IMR-90 (cell line): ENCODE measurements at places on chromosomes 1 and 21.

GRCh38 chr1:221031458-221032203, 152.4 kb downstream of the HLX start:
- H3K27me3 ChIP-seq: no peaks in the 10 kb centered on the region
- no peaks in the 10 kb centered on the region for H3K36me3 ChIP-seq
- no peak overlapping the region for H3K27ac ChIP-seq
- peak; percentile 19 for DNase-seq

DNA sequence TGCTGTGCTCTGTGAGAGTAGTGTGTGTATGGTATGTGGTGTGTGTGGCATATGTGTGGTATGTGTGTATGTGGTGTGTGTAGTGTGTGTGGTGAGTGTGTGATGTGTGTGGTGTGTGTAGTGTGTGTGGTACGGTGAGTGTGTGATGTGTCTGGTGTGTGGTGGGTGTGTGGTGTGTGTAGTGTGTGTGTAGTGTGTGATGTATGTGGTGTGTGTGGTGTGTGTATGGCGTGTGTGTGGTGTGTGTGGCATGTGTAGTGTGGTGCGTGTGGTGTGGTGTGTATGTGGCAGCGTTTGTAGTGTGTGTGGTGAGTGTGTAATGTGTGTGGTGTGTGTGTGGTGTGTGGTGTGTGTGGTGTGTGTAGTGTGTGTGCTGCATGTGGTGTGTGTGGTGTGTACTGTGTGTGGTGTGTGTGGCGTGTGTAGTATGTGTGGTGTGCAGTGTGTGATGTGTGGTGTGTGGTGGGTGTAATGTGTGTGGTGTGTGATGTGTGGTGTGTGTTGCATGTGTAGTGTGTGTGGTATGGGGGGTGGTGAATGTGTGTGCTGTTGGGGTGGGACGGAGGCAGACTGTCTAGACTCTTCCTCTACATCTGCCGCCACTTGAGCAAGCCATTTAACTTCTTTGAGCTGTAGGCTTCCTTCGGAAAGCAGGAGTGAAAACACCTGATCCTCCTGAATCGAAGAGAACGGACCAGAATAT, 33.5 kb downstream of the GPA33 start:
- no peak overlapping the region for H3K27ac ChIP-seq
- no peaks in the 10 kb centered on the region for H3K27me3 ChIP-seq
- H3K4me3 ChIP-seq: no peak overlapping the region
- H3K36me3 ChIP-seq: no peaks in the 10 kb centered on the region
- DNase-seq: no peak
- H3K4me1 ChIP-seq: no peaks in the 10 kb centered on the region

DNA sequence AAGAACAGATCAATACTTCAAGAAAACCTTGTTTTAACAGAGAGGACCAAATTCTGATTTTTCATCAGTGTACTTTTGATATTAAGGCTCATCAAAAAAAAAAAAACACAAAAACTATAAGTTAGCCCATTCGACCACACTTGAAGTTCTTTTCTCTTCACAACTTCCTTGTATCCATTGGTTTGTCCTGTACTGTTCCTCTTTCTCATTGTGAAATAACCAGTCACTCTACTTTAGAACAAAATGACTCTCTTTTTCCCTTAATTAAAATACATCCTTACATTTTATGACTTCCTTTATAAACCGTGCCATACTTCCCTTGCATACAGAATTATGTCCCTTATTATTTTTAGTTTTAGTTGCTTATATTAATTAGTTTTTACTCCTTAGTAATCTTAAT, 8.4 kb downstream of the QSOX1 start:
- H3K4me3 ChIP-seq: no peak overlapping the region
- peaks cover 46% of the 10 kb centered on the region for H3K4me1 ChIP-seq
- H3K27ac ChIP-seq: no peak overlapping the region
- DNase-seq: no peak
- peaks cover 58% of the 10 kb centered on the region for H3K36me3 ChIP-seq

DNA sequence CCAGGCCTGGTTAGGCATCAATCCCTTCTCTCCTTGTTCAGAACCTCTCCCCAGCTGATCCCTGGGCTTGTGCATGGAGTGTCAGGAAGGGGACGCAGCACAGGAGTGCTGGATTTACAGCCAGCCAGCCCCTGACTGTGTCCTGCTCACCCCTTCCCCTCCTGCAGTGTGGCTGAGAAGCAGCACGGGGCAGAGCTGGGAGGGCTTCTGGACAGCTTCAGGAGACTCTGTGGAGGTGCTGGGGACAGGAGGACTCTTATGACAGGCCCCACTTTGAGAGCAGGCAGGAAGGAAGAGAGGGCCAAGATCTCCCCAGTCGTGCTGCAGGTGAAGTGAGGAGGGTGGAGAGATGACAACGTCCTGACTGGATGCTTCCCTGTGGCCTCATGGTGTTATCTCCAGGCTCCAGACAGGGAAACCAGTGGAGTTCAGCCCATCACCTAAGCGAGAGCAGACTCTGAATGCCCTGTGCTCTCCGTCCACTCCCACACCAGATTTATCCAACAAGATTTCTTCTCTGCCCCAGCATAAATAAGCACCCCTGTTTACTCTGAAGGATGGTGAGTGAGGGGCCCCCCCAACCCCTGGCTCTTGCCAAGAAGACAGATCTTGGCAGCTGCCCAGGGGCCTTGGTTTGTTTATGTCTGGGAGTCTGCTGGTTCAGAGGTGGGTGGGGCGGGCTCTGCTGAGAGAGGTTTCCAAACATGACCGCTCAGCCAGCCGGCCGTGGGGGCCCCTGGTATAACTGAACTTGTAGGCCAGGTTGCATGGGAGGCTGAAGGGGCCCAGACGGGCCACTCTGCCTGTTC, 21.3 kb downstream of the TMCC2 start:
- H3K27me3 ChIP-seq: no peaks in the 10 kb centered on the region
- no peaks in the 10 kb centered on the region for H3K36me3 ChIP-seq
- H3K4me3 ChIP-seq: no peak overlapping the region
- peak; percentile 75 for DNase-seq

DNA sequence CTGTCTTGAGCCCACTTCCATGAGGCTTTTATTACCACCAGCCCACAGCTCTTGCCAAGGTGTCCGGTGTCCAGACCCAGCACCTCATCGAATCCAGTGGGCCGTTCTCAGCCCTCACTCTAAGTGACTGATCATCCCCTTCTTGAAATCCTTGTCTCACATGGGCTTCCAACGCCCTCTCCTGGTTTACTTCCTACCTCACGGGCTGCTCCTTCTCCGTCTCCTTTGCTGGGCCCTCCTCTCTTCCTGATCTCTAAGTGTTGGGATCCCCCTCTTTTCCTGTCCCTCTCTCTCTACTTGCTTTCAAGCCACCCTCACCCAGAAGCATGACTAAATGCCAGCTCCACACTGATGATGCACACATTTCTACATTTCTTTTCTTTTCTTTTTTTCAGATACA, 9.0 kb upstream of the RHBG start:
- H3K27ac ChIP-seq: no peak overlapping the region
- H3K4me1 ChIP-seq: no peaks in the 10 kb centered on the region
- DNase-seq: peak; percentile 43
- H3K4me3 ChIP-seq: no peak overlapping the region
- H3K27me3 ChIP-seq: peaks cover 51% of the 10 kb centered on the region
- no peaks in the 10 kb centered on the region for H3K36me3 ChIP-seq

- DNase-seq: peak; percentile 97
- no peak overlapping the region for H3K4me3 ChIP-seq
- H3K27ac ChIP-seq: peak overlapping the region; percentile 94
- peaks cover 7% of the 10 kb centered on the region for H3K36me3 ChIP-seq
- no peaks in the 10 kb centered on the region for H3K27me3 ChIP-seq
These were observed 242.2 kb downstream of the PTPRC start for GRCh38 chr1:198880818-198881597.

GRCh38 chr1:171084091-171084490, 6.6 kb upstream of the FMO3 start:
- no peaks in the 10 kb centered on the region for H3K36me3 ChIP-seq
- no peak overlapping the region for H3K27ac ChIP-seq
- H3K4me3 ChIP-seq: no peak overlapping the region
- peaks cover 5% of the 10 kb centered on the region; the same call in 1 of the 2 replicates for H3K4me1 ChIP-seq

DNA sequence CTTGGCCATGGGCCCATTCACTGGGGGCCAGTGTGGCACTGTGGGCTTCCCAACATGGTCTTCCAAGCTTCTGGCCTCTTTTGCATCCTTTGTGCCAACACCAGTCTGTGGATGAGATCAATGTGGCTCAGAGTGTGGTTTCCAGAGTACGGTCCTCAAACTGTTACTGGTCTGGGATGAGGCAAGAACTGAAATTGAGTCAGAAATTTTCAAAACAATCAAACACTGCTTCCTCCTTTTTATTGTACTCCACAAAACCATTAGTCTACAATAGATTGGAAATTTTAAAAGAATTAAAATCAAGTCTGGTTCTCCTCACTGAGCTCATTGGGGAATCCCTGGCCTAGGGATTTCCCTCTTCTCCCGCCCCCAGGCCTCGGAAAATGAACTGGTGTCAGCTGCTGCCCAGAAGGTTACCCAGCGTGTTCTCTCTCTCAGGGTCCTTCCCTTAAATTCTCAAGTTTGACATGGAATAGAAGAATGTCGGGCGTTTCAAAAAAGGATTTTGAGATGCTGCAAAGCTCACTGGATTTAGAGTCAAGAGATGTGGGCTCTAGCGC, 222.0 kb downstream of the SDCCAG8 start:
- H3K27ac ChIP-seq: no peak overlapping the region
- H3K4me3 ChIP-seq: no peak overlapping the region
- H3K36me3 ChIP-seq: no peaks in the 10 kb centered on the region
- H3K4me1 ChIP-seq: peaks cover 4% of the 10 kb centered on the region
- DNase-seq: no peak

DNA sequence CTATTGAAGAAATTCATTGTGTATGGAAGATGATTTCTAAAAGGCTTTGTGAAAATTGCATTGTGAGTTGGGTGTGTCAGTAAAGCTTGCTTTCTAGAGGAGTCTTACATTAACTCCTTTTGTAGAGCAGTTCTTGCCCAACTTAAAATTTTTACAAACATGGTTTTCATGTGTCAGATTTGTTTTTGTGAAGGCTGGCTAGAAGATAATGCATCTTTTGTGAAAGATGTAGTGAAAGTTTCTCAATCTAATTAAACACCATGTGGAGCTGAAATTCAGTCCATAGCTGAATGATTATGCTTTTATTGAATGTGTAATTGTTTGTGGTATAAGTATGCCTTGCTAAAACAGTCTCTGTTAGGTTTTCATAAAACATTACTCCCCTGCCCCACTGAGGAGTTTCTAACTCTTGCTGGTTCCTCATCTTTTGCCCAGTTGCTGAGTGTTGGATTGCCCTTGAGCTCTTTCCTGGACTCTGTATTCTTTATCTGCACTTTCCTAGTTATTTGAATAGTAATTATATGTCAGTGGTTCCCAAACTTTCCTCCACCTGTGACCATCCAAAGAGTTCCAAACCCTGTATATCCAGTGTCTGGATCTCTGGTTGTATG, 38.0 kb downstream of the KCTD3 start:
- H3K27ac ChIP-seq: peak overlapping the region; percentile 58; the same call in 1 of the 2 replicates
- peaks cover 9% of the 10 kb centered on the region for H3K4me1 ChIP-seq
- no peak overlapping the region for H3K4me3 ChIP-seq
- peaks cover 13% of the 10 kb centered on the region for H3K36me3 ChIP-seq
- DNase-seq: no peak

DNA sequence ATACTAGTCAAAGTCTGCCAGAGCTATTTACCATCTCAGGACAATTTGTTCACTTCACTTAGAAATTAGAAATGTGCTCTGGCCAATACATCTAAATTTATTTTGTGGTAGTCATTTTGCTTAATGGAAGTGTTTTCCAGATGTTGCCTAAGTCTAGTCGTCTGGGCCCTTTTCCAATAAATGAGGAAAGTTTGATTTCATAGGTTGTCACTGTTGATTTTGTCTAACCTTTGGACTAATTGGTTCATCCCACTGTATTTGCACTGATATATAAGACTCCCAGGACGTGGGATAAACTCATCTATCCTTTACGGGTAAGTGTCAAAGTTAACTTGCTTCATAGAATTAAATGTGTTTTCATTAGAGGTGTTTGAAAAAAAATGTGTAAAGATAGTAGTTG, 79.1 kb downstream of the TPR start:
- H3K27ac ChIP-seq: no peak within 1 kb of the TSS
- H3K4me3 ChIP-seq: no peak within 1 kb of the TSS
- H3K4me1 ChIP-seq: no peaks in the 10 kb centered on the region

GRCh38 chr1:19342062-19342750, 30.1 kb downstream of the SLC66A1 start:
- H3K27me3 ChIP-seq: no peaks in the 10 kb centered on the region
- no peaks in the 10 kb centered on the region for H3K4me1 ChIP-seq
- H3K4me3 ChIP-seq: no peak overlapping the region
- no peak overlapping the region for H3K27ac ChIP-seq
- peaks cover 74% of the 10 kb centered on the region for H3K36me3 ChIP-seq

- no peaks in the 10 kb centered on the region for H3K27me3 ChIP-seq
- DNase-seq: no peak
- no peak overlapping the region for H3K4me3 ChIP-seq
- no peaks in the 10 kb centered on the region for H3K36me3 ChIP-seq
- no peaks in the 10 kb centered on the region for H3K4me1 ChIP-seq
- H3K27ac ChIP-seq: no peak overlapping the region
These were observed 458.3 kb downstream of the MRPL39 start for GRCh38 chr21:25149022-25149421.

- H3K27me3 ChIP-seq: no peaks in the 10 kb centered on the region
- no peak for DNase-seq
- H3K4me1 ChIP-seq: no peaks in the 10 kb centered on the region
These were observed 29.0 kb downstream of the POU2F1 start for GRCh38 chr1:167249702-167250101.

DNA sequence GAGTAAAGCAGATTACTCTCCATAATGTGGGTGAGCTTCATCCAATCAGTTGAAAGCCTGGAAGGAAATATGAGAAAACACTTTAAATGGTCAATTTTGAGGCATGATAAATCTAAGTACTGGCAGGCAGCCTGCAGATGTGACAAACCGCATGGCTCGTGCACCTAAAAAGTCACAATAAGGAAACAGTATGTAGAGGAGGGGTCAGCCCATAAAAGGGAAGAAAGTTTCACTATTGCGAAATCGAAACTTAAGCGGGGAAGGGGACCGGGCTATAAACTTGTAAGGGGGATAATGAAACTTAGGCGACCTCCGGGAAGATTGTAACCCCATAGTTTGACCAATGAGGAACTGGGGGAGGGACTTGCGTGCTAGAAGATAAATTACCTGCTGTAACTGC, 109.8 kb downstream of the PLPPR4 start:
- H3K36me3 ChIP-seq: no peaks in the 10 kb centered on the region
- no peaks in the 10 kb centered on the region for H3K27me3 ChIP-seq
- H3K4me3 ChIP-seq: no peak overlapping the region
- no peaks in the 10 kb centered on the region for H3K4me1 ChIP-seq
- DNase-seq: no peak

- H3K27me3 ChIP-seq: no peaks in the 10 kb centered on the region
- no peak for DNase-seq
- peaks cover 55% of the 10 kb centered on the region for H3K36me3 ChIP-seq
- no peak overlapping the region for H3K4me3 ChIP-seq
- H3K27ac ChIP-seq: no peak overlapping the region
These were observed 6.8 kb downstream of the RNF187 start for GRCh38 chr1:228494044-228494353.

DNA sequence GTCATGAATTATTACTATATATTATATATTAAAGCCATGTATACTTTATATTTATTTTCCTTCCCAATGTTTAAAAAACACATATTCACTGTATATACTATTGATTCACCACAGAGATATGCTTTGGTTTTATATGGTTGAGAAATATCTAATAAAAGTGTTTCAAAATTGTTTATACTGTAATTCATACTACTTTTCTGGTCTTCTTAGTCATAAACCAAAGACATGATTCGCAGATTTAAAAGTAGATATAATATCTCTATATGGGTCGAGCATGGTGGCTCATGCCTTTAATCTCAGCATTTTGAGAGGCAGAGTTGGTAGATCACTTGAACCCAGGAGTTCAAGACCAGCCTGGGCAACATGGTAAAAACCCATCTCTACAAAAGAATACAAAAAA, 738.4 kb downstream of the USP25 start:
- no peaks in the 10 kb centered on the region for H3K36me3 ChIP-seq
- peak; percentile 31 for DNase-seq
- H3K4me3 ChIP-seq: no peak overlapping the region
- H3K4me1 ChIP-seq: no peaks in the 10 kb centered on the region
